ENCODE measurements at places on chromosomes 2 and 18. TPM values are rescaled to one million over a fixed set of nuclear protein-coding genes. Genes with fewer than 3 reads are reported as not detected.

Gene NUP35
- total RNA-seq: 8.5 TPM

Gene STARD6
- not detected for total RNA-seq

Gene TMBIM1
- 96.1 TPM for total RNA-seq

Gene ABCG8
- total RNA-seq: not detected

Gene CD8B2
- total RNA-seq: not detected

Gene COBLL1
- 43.7 TPM for total RNA-seq

Gene PROM2
- 1.7 TPM for total RNA-seq

Gene PROKR1
- total RNA-seq: not detected

Gene CRYGC
- total RNA-seq: not detected

Gene REG3A
- total RNA-seq: not detected

Gene LYG1
- 0.99 TPM for total RNA-seq

Gene MTCL1
- 43.9 TPM for total RNA-seq

Gene NPPC
- total RNA-seq: not detected

Gene RAX
- total RNA-seq: not detected

Gene SPC25
- total RNA-seq: 4.1 TPM

Gene KLHL29
- total RNA-seq: 8.0 TPM

Gene LTBP1
- 398 TPM for total RNA-seq

Gene INHA
- total RNA-seq: 2.7 TPM

Gene NR4A2
- 1.2 TPM for total RNA-seq

Gene MPHOSPH10
- total RNA-seq: 36.2 TPM

Gene SLC5A7
- not detected for total RNA-seq
